ENCODE measurements at places on chromosomes 1 and 21. TPM values are rescaled to one million over a fixed set of nuclear protein-coding genes. Genes with fewer than 3 reads are reported as not detected.

DNA sequence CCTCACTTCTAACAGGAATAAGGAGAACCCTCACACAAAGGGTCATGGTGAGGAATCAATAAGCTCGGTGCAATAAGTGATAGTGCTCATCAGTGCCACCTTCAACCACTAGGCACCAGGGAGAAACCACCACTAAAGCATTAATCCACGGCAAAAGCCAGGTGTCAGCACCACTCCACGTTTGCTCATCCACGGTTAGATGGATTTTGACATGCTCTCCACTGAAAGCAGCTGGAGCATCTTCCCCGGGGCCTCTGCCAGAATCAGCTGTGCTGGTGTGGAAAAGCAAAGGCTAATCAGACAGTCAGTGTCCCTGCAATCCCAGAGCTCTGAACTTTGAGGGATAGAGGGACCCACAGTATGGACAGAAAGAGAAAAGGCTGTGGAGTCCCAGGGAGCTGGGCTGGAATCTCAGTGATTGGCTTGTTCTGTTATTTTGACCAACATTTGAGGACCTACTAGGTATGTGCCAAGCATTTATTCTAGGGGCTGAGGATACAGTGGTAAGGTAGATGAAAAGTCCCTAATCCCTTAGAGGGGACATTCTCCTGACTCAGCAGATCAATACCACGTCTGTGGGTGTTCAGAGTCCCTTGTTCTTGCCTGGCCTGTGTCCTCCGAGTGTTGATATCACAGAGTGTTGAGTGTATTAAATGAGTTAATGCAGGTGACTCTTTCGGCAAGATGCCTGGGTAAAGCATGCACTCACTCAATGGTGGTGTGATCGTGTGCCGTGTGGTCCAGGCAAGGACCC lies 41.3 kb downstream of the FHAD1 start:
- no peak for DNase-seq

Gene KRTAP10-7
- polyA plus RNA-seq, result not detected

- DNase-seq, result no peak
Measured at GRCh38 chr1:67465375-67465774, 35.2 kb upstream of the SERBP1 start.

DNA sequence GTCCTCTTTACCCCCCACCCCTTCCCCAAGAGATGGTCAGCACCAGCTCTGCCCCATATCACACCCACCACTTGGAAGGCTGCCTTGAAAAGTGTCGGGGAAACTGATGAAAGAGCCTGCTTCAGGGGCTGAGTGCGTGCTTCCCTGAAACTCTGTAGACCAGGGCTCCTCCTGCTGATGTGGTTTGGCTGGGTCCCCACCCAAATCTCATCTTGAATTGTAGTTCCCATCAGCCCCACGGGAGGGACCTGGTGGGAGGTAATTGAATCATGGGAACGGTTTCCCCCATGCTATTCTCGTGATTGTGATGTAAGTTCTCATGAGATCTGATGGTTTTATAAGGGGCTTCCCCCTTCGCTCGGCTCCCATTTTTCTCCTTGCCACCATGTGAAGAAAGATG lies 36.4 kb downstream of the UBIAD1 start:
- DNase-seq, result no peak

DNA sequence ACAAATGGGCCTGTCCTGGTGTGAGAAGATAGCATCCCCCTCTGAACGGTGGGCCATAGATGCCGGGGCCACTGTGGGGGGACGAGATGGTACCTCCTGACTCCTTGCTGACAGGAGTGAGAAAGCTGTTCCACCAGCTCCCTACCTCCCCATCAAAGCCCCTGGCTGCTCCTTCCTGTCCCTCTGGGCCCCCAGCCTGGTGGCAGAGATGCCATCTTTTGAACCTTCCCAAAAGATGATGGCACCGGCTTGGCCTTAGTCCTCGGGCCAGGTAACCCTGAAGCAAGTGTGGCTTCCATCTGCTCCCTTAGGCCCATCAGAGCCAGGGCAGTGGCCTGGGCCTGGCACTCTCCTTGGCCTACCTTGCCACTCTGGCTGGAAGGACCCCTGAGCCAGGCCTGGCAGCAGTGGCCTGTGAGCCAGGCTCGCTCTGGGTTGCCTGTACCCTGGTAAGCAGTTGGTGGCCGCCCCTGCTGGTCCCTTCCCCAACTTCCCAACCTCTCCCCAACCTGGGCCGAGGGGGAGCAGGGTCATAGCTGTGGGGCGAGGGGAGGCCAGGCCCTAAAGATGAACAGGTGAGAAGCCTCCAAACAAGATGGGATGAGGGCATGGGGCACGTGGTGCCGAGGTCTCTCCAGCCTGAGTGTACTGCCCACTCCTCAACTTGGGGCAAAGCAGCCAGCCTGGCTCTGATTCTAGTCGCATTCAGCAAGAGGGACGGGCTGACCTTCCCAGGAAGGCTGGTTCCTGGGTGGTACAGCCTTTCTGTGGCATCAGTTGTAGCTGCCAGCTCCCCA lies 34.7 kb downstream of the ZBTB17 start:
- DNase-seq, result no peak

- no peak for DNase-seq
Measured at GRCh38 chr1:63920154-63921117, 146.6 kb downstream of the ROR1 start.

GRCh38 chr1:172754609-172755008 lies 95.7 kb downstream of the FASLG start:
- DNase-seq, result no peak

Gene LCE1A
- polyA plus RNA-seq, result not detected

Gene OPTC
- polyA plus RNA-seq, result not detected

Gene MAP3K21
- 0.20 TPM for polyA plus RNA-seq

DNA sequence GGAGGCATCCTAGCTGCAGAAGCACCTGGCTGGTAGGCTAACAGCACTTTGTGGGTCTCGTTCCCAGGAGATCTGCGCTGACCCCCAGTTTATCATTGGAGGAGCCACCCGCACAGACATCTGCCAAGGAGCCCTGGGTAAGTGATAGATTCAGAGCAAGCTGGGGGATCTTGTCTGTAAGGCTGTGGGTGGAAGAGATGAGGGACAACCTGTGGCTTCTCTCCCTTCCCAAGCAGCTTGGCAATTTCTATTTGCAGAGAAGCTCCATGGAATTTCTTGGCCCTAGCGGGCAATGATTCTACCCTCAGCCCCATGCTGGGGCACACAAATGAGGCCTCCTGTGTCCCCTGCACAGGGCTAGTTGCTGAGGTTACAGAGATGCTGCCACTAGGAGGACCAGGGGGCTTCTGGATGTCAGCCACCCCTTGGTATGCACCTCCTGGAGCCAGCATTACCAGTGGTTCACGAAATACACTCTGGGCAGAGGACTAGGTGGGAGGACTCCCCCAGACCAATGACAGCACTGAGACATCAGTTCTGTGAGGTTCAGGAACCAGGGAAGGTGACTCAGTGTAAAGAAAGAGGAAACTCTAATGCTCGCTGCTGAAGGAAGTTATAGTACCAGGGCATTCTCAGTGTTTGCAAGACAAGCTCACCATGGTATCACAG lies 5.5 kb downstream of the CAPN2 start:
- DNase-seq, result no peak

Gene PSRC1
- 11.9 TPM for polyA plus RNA-seq

- DNase-seq, result no peak
Measured at GRCh38 chr1:187490266-187490665, 661.5 kb downstream of the PLA2G4A start.

GRCh38 chr1:58457023-58457635 lies 89.4 kb downstream of the OMA1 start:
- no peak for DNase-seq

DNA sequence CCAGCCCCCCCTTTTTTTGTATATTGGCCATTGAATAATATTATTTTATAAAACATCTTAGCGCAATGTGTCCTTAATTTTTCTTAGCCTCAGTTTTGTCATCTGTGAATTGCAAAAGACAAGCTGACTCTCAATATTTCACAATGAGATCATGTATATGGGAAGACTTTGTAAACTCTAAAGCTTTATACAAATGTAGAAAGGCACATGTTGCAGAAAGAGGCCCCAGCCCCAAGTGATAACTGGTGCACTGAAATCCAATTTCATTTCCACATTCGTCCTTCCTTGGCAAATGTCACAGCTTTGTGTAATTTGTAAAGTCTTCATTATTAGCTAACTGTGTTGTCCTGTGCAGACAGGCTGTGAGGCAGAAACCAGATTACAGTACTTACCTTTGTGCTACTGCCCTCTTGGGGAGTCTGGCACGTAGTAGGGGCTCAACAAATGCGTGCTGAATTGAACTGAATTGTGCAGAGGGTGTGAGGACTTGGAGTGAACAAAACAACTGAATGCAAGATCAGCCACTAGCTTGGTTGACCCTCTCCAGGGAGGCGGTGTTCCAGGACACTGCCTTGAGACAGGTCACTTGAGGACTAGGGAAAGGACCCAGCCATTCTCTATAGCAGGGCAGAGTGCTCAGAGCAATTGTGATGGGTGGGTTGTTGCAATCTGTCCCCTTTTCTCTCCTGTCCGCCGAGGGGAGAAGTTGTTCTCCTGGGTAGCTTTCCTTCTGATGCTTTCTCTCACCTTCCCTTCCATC lies 74.6 kb downstream of the LMO4 start:
- DNase-seq, result no peak

DNA sequence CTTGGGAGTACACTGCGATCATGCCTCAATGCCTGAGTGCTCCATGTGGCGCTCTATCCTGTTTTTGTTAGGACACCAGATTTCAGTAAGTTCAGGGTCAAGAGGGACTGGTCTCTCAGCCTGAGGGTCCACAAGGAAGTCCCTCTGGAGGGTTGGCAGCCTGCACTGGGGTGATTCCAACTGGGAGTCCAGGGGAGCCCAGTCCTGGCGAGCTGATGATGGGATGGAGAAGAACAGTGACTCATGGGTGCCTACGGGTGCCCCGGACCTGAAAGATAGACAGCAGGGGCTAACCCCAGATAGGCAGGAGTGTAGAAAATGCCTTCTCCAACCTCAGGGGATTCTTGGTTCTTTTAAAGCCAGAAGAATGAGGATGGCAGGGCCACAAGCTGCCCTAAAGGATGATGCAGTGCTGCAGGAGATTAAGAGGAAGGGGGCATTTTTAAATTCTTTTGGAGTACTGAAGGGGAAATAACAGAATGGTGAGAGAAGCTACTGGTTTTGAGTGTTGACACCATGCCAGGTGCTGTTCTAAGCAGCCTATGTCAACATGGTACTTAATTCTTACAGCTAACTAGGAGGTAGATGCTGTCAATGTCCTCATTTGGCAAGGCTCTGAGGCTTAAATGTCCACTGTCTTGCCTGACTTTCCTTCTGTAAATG lies 68.4 kb upstream of the TLR5 start:
- no peak for DNase-seq

- peak; percentile 100 for DNase-seq
Measured at GRCh38 chr1:31296486-31297276, at the start of the genes SNRNP40 and ZCCHC17. TSS of gene SNRNP40 (minus strand) at chr1:31296788. CDS start at chr1:31296751, 37 bp downstream. TSS of gene ZCCHC17 (plus strand) at chr1:31297032. CDS start at chr1:31310099, 13,067 bp downstream.

- DNase-seq, result no peak
Measured at GRCh38 chr1:173581383-173582079, 21.3 kb downstream of the SLC9C2 start.

DNA sequence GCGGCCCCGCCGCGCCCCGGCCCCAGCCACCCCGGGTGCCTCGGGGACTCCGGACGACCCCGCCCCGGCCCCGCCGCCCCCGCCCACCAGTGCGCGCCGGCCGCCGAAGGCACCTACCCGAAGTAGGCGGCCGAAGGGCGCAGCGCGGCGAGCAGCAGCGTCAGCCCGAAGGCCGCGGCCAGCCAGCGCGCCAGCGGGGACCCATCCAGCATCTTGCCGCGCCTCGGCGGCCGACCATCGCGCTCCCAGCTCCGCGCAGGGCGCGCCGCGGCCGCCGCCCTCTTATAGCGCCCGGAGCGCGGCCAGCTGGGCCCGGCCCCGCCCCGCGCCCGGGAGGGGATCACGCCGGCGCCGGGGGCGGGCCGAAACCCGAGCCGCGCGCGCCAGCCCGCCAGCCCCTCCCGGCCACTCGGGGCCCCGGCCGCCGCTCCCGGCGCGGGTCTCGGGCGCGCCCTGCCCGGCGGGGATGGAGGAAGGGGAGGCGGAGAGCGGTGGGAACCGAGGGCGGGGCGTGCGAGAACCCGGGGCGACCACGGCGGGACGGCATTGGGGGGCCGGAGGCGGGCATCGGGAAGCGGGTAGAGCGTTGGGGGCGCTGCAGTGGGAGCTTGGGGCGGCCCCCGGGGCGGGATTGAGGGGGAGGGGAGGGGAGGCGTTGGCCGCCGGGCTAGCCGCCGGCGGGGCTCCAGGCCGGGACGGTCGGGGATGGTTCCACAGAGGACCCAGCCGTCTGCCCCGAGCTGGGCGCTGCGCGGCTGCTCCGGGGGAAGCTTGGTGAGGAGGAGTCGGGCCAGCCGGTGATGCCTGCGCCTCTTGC lies at the start of gene WNT9A:
TSS of gene WNT9A (minus strand) at position 257 of the 817 bp plus-strand sequence. CDS start at position 212, 45 bp downstream.
- DNase-seq, result peak; percentile 52

- no peak for DNase-seq
Measured at GRCh38 chr1:110235834-110236682, 25.9 kb downstream of the KCNC4 start.

Gene HCN3
- polyA plus RNA-seq, result 4.3 TPM

Data from forelimb muscle (tissue), 1 donor.